ENCODE measurements at places on chromosomes 3 and 15.
A peak's percentile ranks its signal among the peaks of the same experiment; 100 is the strongest.

DNA sequence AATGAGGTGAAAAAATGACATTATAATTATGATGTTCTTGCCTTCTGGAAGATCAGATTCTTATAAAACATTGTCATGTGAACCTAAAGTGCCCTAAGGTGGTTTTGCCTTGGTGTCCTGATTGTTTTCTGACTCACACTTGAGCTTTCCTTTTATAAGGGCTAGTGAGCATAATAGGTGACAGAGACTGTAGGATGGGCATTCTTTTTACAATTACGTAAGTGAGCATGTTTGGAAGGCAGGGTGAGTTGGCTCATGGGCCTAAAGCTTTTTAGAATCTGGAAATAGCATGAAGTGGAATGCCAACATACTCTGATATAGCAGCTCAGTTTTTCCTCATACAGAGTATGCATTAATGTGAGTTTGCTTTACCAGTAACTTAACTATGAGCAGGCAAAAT lies 41.2 kb downstream of the CRYBG3 start:
- no peak for DNase-seq

DNA sequence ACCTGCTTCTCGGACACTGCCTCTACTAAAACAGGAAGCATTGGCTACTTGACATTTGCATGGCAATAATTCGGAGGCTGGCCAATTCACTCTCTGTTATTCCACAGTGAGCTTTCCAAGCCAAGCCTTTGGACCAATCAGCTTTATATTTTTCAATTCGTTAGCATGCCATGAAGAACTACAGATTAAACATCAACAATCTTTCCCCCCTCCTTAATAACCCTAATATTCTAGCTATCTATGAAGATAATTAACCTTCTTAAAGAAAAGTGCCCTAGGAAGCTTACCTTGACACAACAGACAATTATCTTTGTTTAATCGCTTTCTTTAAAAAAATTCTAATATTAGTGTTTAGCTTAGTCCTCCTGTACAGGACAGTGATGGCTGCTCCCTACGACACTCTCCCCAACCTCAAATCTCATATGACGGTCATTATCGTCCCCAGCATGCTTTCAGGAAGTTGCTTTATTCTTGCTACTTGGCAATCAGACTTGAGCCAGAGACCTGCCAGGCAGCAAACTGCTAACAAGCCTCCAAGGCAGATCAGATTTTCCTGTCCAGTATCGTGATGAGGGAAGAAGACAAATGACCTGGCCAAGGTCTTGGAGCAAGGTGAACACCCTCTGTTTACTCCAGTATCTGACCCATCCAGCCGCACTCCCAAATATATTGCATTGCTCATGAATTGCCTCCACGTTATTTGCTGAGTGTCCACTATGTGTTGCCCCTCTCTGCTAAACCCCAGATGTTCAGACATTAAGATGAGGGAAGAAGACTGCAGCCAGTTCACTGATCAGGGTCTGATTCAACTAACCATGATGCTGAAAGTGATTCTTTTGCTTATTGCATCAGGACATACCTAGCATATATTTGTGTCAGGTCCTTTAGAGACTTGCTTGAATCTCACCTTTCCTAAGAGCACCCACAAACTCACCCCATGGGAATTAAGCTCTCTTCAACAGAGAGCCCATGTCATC lies 68.1 kb upstream of the LPP start:
- DNase-seq, result no peak

DNA sequence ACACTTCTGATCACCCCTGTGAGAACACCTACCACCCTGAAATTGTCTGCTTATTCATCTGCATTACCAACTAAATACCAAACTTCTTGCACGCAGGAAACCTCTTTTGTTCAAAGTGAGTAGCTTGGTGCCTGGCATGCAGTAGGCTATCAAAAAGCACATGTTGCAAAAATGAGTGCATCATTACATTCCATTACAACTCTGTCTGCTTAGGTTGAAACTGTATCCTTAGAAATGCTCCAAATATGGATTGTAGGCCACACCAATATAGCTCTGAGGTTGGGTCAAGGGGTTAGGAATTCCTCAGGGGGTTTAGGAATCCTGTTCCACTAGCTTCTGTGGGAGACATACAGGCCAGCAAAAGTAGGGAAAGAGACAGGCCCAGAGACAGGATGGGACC lies 107.2 kb downstream of the THRB start:
- no peak for DNase-seq

GRCh38 chr15:77546050-77546501 lies 86.6 kb downstream of the LINGO1 start:
- peak; percentile 70 for DNase-seq

DNA sequence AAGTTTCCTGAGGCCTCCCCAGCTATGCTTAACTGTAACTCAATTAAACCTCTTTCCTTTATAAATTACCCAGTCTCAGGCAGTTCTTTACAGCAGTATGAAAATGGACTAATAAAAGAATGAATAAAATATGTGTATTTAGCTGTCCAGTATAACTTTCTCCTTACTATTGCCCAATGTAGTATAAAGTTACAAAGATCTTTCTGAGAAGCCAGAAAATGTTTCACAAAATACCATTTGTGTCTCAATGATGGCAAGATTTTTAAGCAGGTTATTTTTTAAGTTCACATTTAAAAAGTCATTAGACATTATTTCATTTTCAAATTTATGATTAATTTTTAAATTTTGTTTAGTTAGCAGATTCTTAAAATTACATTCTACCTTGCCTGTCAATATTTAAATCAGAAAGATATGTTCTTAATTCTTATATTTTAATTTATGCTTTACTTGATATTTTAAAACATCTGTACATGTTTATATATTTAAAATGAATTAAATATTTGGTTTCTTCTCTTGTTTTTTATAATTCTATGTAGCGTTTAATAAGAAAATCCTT lies 189.2 kb downstream of the GBE1 start:
- DNase-seq, result no peak

GRCh38 chr3:33231756-33232465 lies 13.3 kb upstream of the SUSD5 start:
- no peak for DNase-seq

Measured in A549 (cell line).